ENCODE measurements at places on chromosomes 2 and 18.

DNA sequence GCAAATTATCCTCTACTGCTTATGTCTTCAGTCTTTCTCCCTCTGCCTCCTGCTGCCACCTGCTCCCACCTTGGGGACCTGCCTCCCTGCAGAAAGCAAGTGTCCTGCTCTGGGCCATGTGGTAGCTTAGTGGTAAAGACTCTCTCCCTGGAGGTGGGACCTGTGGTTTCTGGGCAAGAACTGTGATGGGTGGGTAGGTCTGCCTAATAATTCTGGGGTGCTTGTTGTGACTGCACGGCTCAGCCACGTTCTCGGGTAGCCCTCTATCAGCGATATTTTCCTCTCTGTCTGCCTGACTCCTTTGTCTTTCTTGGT, 16.4 kb upstream of the CD28 start:
- DNase-seq: no peak

DNA sequence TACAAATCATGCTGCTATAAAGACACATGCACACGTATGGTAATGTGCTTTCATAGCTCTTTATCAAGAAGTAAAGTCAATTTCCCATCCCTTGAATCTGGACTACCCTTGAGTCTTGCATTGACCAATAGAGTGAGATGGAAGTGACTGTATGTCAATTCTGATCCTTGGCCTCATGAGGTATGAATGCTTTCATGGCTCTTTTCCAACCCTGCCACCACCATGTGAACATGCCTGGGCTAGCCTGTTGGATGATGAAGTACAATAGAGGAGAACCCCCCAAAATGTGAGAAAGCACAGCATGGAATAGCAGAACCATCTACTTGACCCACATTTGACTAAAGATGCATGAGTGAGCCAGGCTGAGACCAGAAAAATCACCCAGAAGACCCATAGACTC, 237.0 kb downstream of the NYAP2 start:
- no peak for DNase-seq

DNA sequence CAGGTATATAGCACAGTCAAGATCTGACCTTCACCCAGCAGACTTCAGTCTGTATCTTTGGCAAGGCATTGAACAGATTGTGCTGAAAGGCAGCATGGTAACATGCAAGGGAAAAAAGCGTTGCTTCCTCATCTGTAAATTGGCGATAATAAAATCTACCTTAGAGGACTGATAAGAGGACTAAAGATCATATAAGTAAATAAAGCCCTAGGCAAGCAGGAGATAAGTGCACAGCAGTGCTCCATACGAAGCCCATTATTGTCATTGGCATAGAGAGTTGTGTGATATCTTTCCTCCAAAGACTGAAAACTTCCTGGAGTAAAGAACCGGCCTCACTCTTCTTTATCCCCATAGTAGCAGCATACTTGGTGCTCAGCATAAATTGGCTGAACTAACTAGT, 162.6 kb downstream of the ANKRD44 start:
- no peak for DNase-seq

DNA sequence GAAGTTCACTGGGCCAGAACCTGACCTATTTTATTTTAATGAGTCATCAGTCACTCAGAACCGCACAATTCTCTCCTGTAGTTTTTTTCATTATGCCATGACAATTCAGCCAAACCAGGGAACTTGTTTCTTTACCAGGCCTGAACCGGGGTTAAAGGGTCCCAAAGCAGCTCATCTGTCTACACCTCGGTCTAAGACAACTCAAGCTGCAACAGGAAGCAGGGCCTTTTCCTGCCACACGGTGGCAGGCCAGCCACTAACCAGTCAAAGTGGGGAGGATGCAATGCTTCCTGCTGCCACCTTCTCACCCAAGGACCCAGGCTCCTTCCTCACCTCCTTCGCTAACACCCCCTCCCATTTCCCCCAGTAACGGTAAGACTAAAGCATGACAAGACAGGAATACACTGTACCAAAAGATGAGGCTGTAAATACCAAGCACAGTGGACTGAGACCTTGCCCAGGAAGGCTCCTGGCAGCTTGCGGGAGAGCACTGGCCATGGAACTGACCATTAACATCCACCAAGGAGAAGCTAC, 56.7 kb upstream of the ACKR3 start:
- DNase-seq: peak; percentile 37

GRCh38 chr2:109447776-109448175, 166.0 kb downstream of the SEPTIN10 start:
- DNase-seq: no peak

DNA sequence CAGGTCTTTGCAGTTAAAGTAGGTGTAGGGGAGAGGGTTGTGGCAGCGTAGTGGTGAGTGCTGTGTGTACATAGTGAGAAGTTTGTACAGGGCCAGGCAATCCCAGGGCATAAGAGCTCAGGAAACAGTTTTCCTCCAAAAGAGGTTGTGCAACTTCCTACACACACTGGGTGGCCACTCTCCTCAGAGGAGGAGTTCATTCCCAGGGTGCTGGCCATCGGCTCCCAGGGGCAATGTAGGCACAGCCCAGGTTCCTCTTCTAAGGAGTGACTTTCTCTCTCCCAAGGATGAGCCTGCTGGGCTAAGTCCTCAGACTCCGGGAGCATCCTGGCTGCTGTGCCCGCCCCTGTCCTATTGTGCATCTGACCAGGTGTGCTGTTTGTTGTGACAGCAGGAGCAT, 3.0 kb downstream of the ACOXL start:
- DNase-seq: no peak

GRCh38 chr2:128808462-128809258, 490.0 kb upstream of the HS6ST1 start:
- DNase-seq: no peak

DNA sequence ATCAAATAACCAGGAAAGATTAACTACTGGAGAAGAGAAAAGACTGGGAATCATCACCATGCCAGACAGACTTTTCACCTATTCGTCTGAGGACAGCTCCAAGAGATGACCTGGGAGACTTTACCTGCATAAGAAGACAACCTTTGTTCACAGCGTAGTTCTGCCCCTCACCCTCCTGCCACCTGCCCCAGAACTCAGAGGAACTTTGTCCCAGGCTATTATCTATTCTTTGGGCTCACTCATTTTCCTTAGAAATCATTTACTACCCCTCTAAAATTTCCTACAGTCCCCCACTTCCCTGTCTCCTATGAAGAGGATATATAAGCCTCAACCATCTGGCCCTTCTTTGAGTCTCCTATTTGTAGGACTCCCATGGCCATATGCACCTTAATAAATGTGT, 19.3 kb upstream of the COPS8 start:
- DNase-seq: no peak

Measured in EL (cell line).